ENCODE measurements at places on chromosomes 6 and 20.

DNA sequence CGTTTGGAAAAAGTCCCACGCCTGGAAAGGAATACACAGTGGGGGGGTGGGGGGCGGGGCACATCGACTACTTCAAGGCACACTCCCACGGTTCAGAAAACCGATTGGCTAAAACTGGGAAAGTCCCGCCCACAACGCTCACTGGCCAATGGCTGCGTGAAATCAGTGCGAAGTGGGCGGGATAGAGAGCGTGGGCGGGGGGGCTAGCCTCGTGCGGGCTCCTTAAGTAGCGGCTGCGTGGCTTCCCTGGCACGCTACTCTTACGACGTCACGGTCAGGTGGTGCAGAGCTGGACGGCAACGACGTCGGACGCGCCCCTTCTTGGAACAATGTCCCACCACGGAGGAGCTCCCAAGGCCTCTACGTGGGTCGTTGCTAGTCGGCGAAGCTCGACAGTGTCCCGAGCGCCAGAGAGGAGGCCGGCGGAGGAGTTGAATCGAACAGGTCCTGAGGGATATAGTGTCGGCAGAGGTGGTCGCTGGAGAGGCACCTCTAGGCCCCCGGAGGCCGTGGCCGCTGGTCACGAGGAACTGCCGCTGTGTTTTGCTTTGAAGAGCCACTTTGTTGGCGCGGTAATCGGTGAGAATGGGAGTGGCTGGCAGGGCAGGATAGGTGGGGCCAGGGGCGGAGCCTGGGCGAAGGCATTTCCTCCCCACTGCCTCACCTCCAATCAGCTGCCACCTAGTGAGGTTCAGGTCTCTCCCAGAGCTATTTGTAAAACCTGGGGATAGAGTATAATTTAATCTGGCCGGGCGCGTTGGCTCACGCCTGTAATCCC, at the start of gene DDX43:
Gene DDX43, plus strand, starts transcription at position 252 of the 778 bp plus-strand sequence. Its CDS starts 78 bp downstream, at position 330.
- peak; percentile 4 for DNase-seq

DNA sequence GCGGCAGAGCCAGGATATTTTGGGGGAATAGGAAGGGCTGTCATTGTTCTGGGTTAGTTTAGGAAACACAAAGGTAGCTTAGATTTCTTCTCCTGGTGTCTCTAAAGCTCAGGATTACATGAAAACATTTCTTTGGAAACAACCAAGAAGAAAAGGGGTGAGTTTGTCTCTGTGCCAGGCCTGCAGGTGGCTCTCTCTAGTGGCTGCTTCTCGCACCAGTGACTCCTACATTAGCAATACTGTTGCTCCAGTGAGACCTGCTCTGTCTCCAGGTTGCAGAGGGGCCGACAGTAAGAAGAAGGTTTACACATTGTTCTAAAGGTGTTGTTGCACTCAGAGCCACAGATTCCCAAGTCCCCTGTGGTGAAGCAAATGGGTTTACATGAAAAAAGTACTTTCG, 104.6 kb upstream of the GLP1R start:
- DNase-seq, result no peak

GRCh38 chr6:162999575-163000285, 272.0 kb downstream of the PACRG start:
- DNase-seq, result no peak

GRCh38 chr20:3172933-3173609, at the start of gene LZTS3:
TSS of gene LZTS3 (minus strand) at chr20:3173549. CDS start at chr20:3167163, 6,386 bp downstream.
- peak; percentile 67 for DNase-seq

DNA sequence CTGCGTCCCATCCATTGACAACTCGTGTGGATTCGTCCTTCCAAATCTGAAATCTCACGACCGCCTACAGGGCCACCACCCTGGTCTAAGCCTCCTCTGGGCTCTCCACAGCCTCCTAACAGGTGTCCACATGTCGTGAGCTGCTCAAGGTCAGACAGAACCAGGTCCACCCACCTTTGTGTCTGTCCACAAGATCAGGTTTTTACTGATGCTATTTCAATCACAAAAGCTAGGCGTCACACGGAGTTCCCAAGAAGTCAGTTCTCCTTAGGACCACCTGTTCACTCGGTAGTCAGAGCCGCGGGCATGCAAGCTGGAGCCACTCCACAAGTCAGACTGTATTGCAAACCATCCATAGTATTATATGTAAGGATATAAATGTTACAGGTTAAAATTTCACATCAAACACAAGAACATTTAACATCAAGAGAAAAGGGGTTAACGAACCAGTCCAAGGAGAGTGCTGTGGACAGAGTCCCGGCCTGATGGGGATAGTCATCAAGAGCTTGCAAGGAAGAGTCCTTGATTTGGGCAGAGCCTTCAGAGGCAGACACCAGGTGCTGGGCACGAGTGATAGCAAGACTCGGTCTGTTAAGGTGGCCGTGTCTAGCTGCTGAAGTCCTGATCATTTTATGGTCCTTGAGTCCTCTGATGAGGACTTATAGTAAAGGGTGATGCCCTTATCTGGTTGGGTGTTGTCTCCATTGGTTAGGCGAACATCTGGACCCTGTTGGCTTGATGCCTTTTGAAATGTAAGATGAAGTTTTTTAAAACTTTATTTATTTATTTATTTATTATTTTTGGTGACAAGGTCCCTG, 731 bp upstream of the DNPH1 start:
- DNase-seq, result no peak

DNA sequence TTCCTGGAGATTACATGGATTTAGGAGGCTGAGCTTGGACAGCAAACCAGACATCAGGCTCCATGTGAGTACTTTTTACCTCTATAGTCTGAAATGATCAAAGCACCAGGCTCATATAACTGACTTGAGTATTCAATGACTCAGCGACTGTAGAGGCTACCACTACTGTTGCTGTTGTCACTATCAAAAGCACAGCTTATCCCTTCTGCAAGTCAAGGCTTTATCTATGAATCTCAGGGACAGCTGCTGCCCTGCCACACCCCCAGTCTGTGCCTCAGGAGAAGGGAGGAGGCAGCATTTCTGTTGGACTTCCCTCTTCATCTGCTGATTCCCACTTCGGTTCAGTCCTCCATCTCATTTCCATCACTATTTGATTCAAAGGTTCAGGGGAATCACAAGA, 80.5 kb upstream of the CNR1 start:
- DNase-seq, result no peak

DNA sequence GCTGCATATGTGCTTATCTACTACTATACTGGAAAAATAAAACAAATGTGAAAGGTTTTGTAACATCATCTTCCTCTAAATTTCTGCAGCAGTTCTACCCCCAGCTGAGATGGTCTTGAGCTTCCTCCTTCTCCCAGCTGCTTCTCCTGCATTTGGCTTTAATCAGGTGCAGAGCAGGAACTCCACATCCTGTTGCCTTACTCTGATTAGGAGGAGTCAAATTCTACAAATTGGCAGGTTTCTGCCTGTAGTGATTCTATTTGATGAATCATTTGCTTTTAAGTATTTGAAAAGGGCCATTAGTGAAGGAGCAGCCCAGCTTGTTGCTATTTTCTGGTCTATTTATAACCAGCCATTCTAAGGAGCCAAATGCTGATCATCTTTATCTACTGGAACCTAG, 224.5 kb downstream of the GMDS start:
- DNase-seq, result peak; percentile 5

GRCh38 chr20:52075400-52075799, 116.2 kb downstream of the ZFP64 start:
- no peak for DNase-seq

DNA sequence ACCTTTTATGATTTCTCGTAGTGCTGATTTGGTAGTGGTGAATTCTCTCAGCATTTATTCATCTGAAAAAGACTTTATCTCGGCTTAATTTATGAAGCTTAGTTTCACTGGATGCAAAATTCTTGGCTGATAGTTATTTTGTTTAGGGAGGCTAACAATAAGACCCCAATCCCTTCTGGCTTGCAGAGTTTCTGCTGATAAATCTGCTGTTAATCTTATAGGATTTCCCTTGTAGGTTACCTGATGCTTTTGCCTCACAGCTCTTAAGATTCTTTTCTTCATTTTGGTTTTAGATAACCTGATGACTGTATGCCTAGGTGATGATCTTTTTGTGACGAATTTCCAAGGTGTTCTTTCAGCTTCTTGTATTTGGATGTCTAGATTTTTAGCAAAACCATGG, 388.7 kb downstream of the UTRN start:
- DNase-seq, result no peak
